Muscle of leg (tissue), 16 donors: ENCODE measurements at places on chromosomes 5 and 9. TPM values are rescaled to one million over a fixed set of nuclear protein-coding genes. Genes with fewer than 3 reads are reported as not detected.

Gene MEIKIN
- not detected for polyA plus RNA-seq

Gene CER1
- polyA plus RNA-seq: 0.11 TPM

Gene HAND1
- polyA plus RNA-seq: not detected

Gene SHC3
- 0.64 TPM for polyA plus RNA-seq

Gene KDM4C
- 11.9 TPM for polyA plus RNA-seq

Gene TPPP
- 5.3 TPM for polyA plus RNA-seq

Gene GZMA
- 2.1 TPM for polyA plus RNA-seq

Gene NEUROG1
- not detected for polyA plus RNA-seq

Gene SHROOM1
- polyA plus RNA-seq: 2.7 TPM
